ENCODE measurements at places on chromosomes 2 and 18.

GRCh38 chr18:70418546-70419311 lies 129.9 kb downstream of the SOCS6 start:
- DNase-seq, result no peak

DNA sequence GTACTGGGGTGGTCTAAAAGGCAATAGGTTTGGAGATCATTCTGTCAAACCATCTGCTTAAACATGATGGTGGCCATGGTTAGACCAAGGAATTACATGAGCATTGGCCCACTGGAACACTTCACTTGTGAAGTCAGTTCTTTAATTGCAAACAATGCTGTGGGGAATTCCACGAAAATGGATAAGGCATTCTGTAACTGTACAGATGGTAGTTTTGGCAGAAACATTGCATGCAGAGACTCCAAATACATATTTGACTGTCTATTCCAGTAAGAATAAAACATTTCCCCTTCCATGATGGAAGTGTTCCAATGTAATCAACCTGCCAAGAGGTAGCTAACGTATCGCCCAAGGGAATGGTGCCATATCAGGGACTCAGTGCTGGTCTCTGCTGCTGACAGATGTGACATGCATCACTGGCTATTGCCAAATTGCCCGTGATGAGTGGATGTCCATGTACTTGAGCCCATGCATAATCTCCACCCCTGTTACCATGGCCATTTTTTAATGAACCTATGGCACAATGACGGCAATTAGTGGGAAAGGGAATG lies 417.9 kb downstream of the CDH7 start:
- DNase-seq, result no peak

DNA sequence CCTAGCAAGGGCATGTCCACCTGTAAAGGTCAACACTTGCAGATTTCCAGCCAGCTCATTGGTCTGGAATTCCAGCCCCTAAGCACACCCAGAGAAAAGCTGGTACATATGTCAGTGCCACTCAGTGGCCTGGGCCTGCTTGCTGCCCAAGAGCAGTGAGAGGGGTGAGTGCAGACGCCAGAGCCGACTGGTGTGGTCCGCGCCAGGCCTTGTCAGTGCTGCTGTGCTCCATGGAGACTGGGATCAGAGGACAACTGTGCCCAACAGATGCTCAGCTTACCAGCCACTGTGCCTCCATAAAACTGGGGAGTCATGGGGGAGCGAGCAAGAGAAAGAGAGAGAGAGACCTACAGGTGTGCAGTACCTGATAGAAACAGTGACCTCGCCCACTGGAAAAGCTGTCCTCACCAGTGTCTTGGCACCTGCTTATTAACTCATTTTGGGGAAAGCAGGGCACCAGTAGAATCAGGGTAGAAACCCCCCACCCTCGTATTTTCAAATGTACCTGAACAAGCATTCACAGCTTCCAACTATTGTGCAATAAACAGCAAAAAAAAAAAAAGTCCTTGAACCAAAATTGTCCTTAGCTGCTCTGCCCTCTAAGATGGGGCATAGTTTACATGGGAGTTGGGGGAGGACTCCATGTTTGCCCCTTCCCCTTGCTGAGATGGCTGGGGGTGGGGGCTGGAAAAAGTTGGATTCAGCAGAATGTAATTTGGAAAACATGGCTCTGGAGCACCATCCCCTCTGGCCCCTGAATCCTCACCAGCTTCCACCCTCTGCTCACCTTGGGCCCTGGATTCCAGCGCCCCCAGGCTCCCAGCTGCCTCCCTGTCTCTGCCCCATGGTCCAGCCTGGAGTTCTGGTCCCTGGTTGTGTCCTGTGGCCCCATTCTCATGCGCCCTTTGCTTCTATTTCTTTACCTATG lies 1.4 kb upstream of the SP140L start:
- DNase-seq, result no peak

DNA sequence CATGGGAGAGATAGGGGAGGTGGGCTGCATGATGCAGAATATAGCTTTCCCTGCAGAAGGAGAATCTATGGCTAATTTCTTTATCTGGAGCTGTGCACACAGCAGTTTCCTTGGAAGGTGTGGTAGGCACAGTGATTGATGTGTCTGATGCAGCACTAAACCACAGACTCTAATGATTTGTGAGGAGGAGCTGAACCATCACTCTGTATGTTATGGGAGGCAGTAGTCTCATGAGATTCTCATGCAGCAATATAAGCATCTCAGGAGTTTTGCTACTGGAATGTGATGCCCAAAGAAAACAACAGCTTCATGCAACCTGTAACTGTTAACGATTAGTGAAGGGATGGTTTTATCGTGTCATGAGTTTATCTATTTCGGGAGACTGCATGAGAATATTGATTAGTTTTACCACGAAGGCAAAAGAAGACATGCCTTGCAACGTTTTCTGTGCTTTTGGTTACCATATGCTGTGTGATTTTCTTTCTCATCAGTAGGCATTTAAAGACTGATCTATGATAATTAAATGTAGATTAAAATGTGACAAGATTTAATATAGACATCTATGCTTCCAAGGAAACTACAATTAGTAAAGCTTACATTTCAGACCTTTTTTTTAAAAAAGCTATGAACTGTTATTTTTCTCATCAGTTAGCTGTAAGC lies 286.8 kb downstream of the ARL6IP6 start:
- DNase-seq, result no peak

GRCh38 chr2:216351172-216351925 lies 20.9 kb downstream of the MARCHF4 start:
- no peak for DNase-seq

GRCh38 chr2:218188528-218188927 lies 21.8 kb upstream of the CXCR1 start:
- no peak for DNase-seq

- DNase-seq, result no peak
These were observed 678 bp downstream of the PIAS2 start for GRCh38 chr18:46916551-46917107.

DNA sequence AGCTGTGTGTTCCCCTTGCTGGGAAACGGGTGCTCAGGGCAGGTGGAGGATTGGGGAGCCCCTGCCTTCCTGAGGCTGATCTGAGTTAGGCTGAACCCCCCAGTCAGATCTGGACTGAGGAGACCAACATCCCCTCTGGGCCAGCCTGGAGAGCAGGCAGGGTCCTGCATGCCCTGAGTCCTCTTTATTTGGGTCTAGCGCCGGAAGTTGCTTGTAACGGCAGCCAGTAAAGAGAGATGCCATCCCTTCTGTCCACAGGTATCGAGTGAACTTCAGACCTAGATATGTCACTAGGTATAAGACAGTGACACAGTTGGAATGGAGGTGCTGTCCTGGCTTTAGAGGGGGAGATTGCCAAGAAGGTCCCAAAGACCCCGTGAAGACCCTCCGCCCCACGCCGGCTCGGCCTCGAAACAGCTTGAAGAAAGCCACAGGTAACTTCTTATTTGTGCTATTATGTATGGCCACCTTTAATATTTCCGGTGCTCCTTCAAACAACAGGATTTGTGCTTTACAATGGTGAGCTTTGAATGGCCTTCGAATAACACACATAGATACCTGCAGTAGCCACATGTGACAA lies 38.0 kb downstream of the EMILIN2 start:
- DNase-seq, result no peak

DNA sequence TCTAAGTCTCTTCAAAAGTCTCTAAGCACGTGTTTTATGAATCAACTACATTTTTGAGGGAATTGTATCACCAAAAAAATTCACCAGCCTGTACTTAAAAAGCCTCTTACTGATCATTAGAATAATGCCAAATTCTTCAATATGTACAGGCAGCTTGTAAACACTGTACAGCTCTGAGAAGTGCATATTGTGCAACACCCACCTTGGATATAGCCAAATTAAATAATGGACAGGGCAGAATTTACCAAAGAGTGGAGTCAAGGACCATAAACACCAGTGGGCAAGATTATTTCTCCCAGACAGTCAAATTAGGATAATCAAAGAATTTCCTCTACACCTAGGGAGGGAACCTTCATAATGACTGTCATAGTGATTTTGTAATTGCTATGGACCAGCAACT lies 338.2 kb downstream of the NR4A2 start:
- no peak for DNase-seq

DNA sequence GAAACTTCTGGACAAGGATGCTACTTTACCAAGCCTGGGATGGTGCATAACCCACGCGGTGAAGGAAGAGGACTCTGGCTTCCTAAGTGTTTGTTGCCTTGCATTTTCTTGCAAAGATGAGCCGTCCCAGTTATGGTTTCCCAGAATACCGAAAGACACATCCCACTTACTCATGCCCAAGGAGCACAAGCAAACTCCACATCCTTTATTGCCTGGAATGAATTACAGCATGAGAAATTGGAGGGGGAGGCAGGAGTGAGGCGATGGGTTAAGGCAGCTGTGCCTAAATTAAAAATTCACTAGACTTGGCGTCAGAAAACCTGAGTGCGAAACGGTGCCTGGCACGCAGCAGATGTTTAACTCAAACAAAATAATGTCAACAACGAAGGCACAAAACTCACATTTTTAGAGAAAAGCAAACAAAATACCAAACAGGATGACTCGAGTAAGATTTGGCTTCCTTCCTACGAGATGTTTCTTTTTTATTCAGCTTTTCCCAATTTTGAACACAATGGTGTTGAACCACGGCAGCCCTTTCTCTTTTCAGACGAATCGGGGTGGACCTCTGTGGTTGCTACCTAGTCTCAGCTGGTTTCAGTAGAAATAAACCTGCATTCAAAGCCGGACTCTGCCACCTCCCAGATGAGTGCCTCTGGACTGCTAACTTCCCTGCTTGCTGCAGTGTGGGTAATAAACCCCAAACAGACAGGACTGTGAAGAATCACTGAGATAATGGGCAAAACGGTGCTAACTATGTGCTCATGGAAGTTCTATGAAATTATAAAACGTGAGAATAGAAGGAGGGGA lies 100.3 kb upstream of the NCK2 start:
- DNase-seq, result no peak

DNA sequence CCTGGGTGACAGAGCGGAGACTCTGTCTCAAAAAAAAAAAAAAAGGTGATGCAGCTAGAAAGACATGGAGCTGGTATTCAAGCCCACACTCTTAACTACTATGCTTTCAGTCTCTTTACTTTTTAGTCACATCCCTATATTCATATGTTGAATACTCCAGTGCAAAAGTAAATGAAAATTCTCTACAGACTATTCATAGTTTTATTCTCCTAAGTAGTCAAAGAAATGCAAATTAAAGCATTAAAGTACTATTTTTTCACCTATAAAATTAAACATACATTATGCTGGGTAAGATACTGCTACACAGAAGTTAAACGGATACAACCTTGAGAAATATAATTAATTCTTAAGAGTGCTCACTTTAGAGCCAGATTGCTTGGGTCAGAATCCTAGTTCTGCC lies 7.6 kb downstream of the CUL3 start:
- no peak for DNase-seq

GRCh38 chr18:10475276-10475653 lies 20.8 kb downstream of the APCDD1 start:
- no peak for DNase-seq

- DNase-seq, result no peak
These were observed 157.5 kb downstream of the ZEB2 start for GRCh38 chr2:144362401-144362800.

DNA sequence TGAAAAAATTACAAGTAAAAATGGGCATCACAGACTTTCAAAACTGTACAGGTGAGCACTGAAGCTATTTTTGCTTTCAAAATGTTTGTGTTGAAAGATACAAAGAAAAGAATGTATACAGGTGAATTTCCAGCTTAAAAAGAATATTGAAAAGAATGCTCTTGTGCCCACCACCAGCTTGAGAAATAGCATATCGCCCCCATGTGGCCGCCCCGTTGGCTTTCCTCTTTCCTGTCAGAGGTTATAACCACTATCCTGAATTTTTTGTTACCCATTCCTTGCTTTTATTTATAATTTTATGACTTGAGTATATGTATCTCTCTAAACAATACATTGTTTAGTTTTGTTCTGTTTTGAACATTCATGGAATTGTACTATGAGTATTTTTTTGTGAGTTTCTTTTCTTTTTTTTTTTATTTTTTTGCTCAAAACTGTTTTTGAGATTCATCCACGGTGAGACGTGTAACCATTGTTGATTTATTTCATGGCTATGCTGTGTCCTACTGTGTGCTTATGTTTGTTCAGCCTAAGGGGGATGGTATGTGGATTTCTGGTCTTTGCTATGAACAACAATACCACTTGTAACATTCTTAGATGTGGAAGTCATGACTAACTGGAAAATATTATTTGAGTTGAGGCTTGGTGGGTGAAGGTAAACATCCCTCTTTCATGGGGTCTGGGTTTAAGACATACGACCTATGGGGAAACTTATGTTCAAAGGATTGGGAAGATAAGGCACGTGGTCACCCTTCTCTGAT lies 11.6 kb downstream of the TRPM8 start:
- DNase-seq, result no peak

DNA sequence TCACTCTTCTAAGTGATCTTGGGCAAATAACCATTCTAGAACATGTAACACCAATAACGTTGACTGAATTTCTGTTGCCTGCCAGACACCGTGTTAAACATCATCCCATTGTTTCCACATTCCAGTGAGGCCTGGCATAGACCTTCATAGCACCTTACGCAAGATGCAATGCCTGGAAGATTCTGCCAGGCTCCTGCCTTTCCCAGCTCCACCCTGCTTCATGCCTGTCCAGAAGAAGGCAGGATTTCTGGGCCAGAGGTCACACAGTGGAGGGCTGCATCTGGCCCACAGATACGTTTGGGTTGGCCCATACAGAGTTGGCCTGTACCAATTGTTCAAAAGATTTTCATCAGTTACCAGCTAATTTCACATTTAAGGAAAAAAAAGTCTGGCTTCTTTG lies 46.3 kb downstream of the EN1 start:
- no peak for DNase-seq

DNA sequence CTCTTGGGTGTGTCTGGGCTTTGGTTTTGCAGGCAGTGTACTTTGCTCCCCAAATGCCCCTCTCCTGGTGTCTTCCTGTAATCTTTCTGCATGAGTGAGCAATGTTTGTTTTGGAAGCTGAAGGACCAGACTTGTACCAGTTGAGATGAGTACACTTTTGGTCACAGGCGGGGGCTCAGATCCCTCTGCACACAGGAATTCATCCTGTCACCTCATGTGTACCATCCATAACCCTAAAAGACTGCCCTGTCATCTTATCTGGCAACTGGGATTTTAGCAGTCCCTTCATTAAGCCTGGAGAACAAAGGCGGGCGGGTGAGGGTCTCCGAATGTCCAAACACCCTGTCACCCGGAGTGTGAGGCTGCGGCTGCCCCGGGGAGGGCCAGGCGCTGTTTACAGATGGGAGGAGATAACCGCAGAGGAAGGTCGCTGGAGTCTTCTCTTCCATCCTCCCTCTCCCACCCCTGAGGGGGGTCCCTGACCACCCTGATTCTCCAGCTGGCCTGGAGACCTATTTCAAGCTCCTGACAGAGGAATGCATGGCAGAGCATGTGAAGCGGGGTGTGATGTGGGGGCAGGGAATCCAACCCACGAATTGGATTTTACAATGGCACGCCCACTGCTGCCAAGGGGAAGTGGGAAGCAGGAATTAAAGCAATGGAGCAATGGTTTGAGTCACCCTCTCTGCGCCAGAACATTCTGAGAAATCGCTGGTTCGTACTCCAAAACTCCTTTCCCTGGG lies 158.2 kb upstream of the MYCN start:
- DNase-seq, result no peak

DNA sequence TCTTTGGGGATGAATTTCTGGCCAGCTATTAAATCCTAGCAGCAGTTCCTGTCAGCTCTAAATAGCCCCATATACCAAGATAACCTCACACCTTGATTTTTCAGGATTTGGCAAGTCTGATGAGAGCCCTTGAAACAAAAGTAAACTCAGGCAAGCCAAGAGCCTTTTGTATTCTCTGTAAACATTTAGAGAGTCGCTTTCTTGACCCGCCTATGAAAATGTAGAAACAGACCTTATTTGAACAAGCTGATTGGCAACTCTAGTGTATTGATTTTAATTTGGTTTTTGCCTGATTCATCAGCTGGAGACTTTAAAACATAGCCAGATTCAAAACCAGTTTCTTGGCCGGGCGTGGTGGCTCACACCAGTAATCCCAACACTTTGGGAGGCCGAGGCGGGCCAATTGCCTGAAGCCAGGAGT lies 43.4 kb downstream of the CABLES1 start:
- DNase-seq, result no peak

Measured in stimulated activated CD4-positive, alpha-beta T cell treated with anti-CD3 and anti-CD28 coated beads, TNF-alpha, amount 100 ng/mL, for 24 hours (primary cell).